SIG-M5 (cell line): ENCODE measurements at places on chromosomes 6 and 20.

- DNase-seq = no peak
Observed at GRCh38 chr6:112571488-112572270, 224.5 kb downstream of the RFPL4B start.

- no peak for DNase-seq
Observed at GRCh38 chr20:57167292-57167655, 99.2 kb downstream of the BMP7 start.

GRCh38 chr6:139981768-139982181, 607.3 kb upstream of the CITED2 start:
- DNase-seq = no peak

DNA sequence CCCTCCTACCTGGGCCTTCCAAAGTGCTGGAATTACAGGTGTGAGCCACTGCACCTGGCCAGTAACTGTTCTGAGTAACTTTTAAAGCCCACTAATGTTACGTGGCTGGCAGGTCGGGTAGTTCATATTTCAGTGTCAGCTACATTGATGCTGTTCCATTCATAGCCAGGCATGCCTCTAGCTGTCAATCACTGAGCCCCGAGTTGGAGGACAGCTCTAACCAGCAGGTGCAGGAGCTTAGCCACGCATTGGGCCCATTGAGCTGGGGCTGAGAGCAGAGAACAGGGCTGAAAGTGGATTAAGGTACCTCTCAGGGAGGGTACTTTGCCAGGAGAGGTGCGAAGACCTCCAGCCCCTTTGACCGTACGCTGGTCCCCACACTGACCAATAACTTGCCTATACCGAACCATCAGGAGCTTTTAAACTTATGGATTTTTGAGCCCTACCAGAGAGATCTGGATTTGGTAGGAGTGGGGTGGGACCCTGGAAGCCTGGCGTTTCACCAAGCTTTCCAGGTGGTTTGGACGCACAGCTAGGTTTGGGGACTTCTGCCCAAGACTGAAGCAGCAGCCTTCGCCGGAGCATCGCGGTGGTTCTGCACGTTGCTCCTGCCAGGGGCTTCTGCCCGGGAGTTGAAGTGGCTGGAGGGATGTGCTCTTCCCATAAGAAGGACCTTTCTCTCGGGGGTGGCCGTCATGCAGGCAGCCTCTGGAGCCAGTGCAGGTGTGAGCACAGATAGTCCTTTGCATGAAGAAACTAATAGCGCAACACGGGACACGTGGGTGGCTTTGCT, 82.6 kb downstream of the SERAC1 start:
- DNase-seq = no peak

- no peak for DNase-seq
Observed at GRCh38 chr6:26394289-26394688, 7.8 kb upstream of the BTN3A1 start.

DNA sequence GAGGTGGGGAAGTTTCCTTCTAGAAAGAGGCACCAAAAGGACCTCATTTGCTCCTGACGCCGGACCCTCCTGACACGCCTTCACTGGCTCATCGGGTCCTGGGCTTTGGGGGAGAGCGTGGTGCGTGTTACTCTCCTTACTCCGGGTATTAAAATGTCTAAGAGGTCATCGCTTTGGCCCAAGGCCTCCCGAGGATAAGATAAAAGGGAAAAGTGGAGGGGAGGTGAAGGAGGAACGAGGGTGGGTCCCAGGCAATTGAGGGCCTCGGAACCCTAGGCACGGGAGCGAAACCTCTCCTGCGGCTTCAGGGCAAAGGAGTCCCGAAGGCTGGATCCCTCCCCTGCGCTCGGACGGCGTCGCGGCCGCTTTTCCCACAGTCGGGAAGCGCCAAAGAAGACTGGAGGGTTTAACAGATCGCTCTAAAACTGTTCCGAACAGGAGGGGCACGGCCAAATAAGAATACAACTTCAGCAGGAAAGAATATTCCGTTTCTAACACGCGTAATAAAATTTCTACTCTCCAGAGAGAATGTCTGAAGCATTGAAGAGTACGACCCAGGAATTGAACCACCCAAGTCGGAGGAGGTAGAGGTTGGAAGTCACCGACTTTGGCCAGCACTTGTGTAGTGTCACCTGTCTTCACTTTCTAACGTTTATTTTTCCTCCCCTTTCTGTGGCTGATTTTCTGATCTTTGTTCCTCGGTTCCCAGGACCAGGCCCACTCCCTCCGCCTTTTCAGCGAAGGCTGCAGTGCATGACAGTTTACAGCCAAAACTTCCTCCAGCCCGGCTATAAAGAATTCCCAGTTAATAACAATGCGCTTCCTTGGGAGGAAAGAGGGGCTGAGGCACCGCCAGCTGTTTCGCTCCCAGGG, 2.1 kb upstream of the TBXT start:
- no peak for DNase-seq

DNA sequence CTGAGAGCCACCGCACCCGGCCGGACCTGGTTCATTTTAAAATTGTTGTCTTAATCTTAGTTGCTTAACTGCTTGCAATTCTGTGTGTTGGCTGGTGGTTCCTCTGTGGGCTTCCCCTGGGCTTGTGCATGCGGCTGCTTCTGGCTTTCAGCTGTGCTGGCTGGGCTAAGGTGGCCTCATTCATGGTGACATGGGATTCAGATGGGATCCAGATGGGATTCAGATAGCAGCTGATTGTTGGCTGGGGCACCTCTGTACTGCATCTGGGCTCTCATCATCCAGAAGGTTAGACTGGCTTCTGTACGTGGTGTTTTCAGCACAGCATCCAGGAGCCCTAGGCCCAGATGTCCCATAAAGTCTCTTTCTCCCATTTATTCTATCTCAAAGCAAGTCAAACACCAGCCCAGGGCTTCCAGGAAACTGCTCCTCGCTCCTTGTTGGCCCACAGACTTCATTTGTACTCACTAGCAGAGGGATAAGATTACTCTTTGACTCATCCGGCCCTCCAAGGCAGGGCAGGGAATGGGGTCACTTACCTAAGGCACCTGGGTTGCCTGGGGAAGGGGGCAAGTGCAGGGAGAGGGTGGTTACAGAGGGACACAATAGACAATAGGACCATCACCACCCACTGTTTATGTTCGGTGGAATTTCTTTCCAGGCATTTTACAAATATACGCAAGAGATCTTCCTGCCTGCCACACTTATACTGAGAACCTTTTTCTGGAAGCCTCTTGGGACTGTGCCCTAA, 10.2 kb upstream of the PEDS1 start:
- DNase-seq = no peak

- no peak for DNase-seq
Observed at GRCh38 chr20:43193443-43193842, 3.7 kb upstream of the PTPRT start.

- no peak for DNase-seq
Observed at GRCh38 chr20:33673114-33673409, 1.2 kb downstream of the NECAB3 start.

- DNase-seq = no peak
Observed at GRCh38 chr6:125285936-125286335, 15.8 kb downstream of the HDDC2 start.

DNA sequence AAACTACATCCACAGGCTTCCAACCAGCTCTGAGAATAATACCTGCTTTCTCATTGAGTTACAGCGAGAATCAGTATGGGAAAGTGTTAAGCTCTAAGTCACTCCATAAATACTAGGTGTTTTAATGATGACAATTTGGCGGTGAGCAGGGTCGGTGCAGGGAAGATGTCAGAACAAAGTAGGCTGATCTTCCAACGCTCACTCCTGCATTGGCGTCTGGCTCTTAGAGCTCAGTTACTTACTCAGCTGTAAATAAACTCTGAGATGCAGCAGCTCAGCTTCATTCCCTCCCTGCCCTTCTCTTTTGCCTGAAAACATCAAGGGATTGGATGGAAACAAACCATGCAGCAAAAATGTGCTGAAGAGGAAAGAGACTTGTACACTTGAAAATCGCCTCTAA, 102.5 kb upstream of the SPACA1 start:
- no peak for DNase-seq

- DNase-seq = no peak
Observed at GRCh38 chr6:136739501-136739900, 52.8 kb downstream of the MAP3K5 start.

GRCh38 chr6:129460221-129460620, 249.8 kb downstream of the ARHGAP18 start:
- no peak for DNase-seq

DNA sequence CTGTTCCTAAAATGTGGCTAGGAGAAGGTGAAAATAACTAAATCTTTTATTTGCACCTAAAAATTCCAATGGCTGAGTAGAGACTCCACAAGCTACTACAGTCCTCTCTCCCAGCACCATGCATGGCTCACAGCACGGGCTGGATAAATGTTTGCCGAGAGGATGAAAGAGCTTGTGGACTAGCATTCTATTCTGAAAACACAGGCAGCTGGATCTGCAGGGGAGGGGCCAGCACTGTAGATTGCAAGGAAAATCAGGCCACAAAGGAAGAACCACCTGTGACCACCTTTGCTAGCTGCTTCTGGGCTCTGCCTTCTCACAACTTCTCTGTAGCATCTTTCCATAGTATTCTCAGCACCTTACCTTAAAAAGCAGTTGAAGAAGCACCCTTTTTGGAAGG, 46.6 kb downstream of the CLIC5 start:
- DNase-seq = no peak

- no peak for DNase-seq
Observed at GRCh38 chr6:107152638-107153430, 37.5 kb upstream of the BEND3 start.

GRCh38 chr6:50030350-50030749, 8.6 kb upstream of the DEFB110 start:
- no peak for DNase-seq

GRCh38 chr6:155165029-155165710, 98.6 kb upstream of the CLDN20 start:
- no peak for DNase-seq

GRCh38 chr6:35497571-35498421, 917 bp upstream of the TEAD3 start:
- DNase-seq = no peak

DNA sequence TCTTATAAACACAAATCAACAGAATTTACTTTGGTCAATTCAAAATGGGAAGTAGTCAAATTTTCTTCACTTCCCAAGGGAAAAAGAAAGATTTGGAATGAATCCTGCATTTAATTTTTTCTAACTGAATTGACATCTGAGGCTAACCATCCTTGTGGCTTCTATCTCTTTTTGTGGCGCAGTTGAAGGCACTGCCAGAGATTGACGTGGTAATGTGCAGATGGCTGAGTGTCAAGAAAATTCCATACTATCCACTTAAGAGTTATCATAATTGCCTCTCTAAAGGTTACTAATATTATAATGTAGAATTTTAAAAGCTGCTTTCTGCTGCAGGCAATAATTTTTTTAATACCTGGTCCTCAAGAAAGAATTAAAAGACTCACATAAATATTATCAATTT, 162.3 kb downstream of the KLHL32 start:
- no peak for DNase-seq

DNA sequence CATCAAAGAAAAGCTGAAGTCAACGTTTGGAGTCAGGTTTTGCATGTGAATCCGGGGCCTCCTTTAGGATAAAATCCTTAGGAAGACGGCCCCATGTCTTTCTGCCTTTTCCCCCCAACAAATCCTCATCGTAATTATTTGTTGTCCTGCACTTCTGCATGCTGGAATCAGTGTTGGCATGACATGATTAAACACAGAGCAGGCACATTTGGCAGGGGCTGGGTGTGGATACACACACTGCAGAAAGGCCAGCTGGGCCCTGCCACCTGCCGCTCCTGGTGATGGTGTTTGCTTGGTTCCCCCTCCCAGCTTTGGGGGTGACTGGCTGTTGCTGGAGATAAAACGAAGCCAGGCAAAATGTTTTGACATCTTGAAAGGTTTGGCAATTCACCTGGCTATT, 46.3 kb upstream of the FOXA2 start:
- DNase-seq = no peak

DNA sequence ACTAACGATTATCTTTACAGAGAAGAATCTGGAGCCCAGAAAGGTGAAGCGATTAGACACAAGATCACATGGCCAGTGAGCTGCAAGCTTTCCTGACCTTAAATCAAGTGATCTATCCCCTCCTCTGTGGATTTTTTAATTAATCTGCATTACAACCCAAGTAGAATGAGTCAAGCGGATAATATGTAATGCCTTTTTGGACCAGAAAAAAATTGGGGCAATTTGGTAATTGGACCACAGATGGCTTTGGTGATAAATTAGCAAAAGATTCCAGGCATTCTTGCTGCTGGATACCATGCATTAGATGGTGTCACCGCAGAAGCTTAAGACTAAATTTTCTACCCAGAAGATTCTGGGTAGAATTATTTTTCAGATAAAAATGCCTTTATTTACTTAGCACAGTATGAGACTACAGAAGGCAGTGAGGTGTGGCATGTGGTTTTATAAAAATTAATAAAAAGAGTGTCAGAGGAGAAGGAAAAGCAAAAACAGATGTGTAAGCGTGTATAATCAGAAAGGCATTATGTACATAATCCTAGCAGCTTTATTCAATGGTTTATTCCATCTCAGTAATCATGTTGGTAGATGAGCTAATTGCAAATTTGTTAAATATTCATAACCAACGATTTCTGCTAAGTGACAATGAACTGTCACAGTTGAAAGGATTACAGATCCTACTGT, 53.9 kb upstream of the PCSK2 start:
- DNase-seq = no peak

- DNase-seq = no peak
Observed at GRCh38 chr6:106599440-106599839, 29.9 kb downstream of the RTN4IP1 start.

DNA sequence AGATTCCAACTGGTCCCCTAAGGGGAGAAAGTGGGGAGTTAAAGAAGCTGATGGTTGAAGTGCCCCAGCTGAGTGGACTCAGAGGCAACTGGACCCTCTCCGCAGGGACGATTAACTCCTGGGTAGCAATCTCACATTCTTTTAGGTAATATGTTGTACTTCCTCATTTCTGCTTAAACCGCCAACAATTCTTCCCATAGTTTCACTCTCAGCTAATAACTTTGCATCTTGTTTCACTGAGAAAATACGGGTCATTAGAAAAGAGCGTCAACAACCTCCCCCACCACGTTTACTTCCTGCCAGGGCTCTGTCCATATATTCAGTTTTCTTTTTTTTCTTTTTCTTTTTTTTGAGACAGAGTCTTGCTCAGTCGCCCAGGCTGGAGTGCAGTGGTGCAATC, 39.5 kb upstream of the CHD6 start:
- no peak for DNase-seq

GRCh38 chr6:139030228-139030963, 1.9 kb downstream of the ABRACL start:
- peak; percentile 43 for DNase-seq

- no peak for DNase-seq
Observed at GRCh38 chr6:8013763-8014162, 50.4 kb downstream of the BLOC1S5 start.

- DNase-seq = no peak
Observed at GRCh38 chr6:45845567-45845966, 170.1 kb downstream of the CLIC5 start.
